Central memory CD8-positive, alpha-beta T cell (primary cell): ENCODE measurements at places on chromosomes 1 and 21.

DNA sequence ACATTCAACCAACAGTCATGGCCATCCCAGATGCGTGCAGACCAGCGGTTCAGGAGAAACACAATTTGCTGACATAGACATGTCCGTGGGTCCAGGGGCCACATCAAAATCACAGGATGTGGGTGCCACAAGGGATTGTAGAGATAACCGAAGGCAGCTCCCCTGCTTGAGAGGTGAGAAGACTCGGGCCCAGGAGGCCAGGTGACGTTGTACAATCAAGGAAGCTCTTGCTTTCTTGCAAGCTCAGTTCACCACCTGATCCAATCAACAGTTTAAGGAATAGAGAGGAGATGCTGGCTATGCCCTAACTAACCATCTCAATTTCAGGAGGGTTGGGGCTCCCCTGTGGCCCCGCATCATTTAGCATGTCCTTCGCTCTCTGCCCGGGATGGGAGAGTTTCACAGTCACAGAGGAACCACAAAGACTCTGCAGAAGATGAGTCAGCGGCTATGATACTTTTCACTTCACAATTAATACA, 19.5 kb downstream of the UBASH3A start:
- peaks cover 87% of the 10 kb centered on the region for H3K4me1 ChIP-seq
- no peaks in the 10 kb centered on the region for H3K27me3 ChIP-seq
- peak overlapping the region; percentile 81 for H3K4me3 ChIP-seq
- peaks cover 66% of the 10 kb centered on the region for H3K36me3 ChIP-seq
- peak overlapping the region; percentile 81 for H3K27ac ChIP-seq

DNA sequence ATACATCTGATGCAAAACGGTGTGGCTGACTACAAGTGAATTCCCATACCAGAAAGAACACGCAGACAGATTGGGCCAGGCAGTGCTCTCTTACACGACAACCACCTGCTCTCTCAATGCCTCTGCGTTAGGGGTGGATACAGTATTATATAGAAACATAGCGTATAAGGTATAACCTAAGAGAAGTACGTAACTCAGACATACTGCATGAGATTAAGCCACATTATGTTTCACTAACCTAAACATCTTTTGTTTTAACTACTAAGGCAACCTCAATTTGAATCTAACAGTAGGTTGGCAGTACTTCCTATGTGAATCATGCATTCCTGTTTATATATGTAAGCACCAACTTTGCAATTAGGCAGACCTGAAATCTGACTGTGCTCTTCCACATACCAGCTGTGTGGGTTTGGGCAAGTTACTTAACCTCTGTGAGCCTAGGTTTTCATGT, 58.1 kb upstream of the COA6 start:
- H3K36me3 ChIP-seq = peaks cover 2% of the 10 kb centered on the region
- H3K27me3 ChIP-seq = no peaks in the 10 kb centered on the region
- peak overlapping the region; percentile 93 for H3K27ac ChIP-seq

DNA sequence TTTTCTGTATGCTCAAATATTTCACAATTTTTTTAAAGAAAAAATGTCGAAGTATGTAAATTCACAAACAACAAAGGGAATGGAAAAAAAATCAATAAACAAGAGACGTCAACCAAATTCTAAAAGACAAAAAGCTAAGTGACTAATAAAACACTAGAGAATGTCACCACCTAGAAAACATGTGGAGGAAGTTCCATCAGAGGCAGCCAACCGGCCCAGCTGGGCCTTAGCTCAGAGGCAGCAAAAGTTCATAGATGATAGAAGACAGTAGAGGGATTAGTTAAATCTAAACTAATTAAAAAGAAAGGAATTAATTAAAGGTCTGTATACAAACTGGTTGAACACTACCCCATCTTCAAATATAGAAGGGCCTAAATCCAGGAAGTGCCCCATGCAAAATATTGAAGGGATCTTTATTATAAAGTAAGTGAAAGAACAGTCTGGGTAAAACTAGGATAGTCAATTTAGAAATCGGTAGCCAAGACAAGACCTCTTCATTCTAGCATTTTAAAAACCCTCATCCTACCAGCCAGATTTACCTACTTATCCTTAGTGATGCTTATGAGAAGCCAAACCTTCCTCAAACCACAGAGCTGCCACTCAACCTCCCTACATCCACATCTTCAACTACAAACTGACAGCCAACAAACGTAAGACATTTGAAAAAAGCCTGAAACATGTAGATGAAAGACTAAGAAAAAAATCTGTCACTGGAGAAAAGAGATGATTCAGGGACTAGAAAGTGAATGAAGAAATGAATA, 23.7 kb downstream of the MRPL39 start:
- DNase-seq = no peak
- H3K4me3 ChIP-seq = no peak overlapping the region
- H3K4me1 ChIP-seq = peaks cover 12% of the 10 kb centered on the region

DNA sequence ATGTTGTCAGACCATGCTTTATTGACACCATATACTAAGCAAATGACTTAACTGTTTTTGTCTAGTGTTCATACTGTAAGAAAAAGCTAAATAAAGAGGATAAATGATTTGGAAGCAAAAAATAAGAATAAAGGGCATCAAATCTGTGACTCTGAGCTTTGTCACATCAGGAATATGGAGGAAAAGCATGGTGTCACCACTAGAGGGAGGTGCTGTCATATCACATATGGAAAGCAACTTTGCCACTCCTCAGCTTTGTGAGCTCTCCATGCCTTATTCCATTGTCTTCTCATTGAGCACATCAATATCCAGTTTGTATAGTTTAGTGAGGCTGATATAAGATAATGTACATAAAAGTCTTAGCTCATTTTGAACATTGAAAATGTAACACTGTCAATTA, 20.8 kb upstream of the GBP1 start:
- no peaks in the 10 kb centered on the region for H3K27me3 ChIP-seq
- H3K4me1 ChIP-seq = no peaks in the 10 kb centered on the region
- peak; percentile 41 for DNase-seq
- H3K27ac ChIP-seq = no peak overlapping the region

DNA sequence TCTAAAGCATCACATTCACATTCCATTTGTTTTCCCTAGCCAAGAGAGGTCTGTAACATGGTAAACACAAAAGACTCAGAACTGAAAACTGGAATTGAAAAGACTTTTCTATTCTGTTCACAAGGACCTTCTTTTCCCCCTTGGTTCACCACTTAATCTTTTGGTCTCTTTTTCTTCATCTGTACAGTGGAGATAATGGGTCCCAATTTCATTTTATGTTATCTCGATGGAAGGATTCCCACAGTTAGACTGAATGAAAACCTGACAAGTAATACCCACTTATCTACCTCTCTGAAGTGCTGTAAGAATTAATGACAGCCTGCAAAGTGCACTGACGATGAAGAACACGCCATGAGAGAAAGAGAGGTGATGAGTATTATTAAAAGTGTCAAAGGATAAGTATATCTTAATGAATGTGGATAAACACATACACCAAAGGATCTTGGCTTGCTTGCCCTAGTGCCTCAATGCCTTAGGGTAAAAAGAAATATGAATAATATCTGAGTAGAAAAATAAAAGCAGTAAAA, 71.5 kb downstream of the CYYR1 start:
- no peaks in the 10 kb centered on the region for H3K36me3 ChIP-seq
- no peaks in the 10 kb centered on the region for H3K27me3 ChIP-seq
- no peaks in the 10 kb centered on the region for H3K4me1 ChIP-seq
- H3K27ac ChIP-seq = no peak overlapping the region
- no peak for DNase-seq

GRCh38 chr1:50859657-50860056, 100.4 kb downstream of the FAF1 start:
- H3K27ac ChIP-seq = no peak overlapping the region
- no peak overlapping the region for H3K4me3 ChIP-seq
- H3K27me3 ChIP-seq = no peaks in the 10 kb centered on the region
- DNase-seq = no peak

- H3K36me3 ChIP-seq = peaks cover 3% of the 10 kb centered on the region
- H3K27me3 ChIP-seq = peaks cover 54% of the 10 kb centered on the region
- H3K27ac ChIP-seq = no peak overlapping the region
- H3K4me3 ChIP-seq = no peak overlapping the region
- H3K4me1 ChIP-seq = no peaks in the 10 kb centered on the region
Observed at GRCh38 chr1:14836426-14837140, 238.1 kb downstream of the KAZN start.

DNA sequence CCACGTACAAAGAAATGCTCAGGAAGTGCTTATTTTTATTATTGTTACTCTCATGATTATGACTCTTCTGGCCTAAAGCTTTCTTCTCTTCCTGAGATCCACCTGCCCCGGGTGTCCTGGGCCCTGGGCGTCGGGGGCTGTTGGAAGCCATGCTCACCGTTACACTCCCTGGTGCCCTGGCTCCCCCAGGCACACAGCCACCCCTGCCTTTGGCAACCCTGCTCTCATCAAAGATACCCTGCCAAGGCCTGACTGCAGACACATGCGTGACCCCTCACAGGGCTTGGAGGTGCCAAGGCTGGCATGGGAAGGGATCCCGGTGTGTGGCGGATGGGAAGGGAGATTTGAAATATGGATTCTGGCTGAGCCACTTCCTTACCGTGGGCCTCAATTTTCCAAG, 3.3 kb upstream of the KISS1 start:
- H3K4me3 ChIP-seq = no peak overlapping the region
- H3K36me3 ChIP-seq = no peaks in the 10 kb centered on the region
- H3K27ac ChIP-seq = no peak overlapping the region
- no peaks in the 10 kb centered on the region for H3K4me1 ChIP-seq

- no peaks in the 10 kb centered on the region for H3K4me1 ChIP-seq
- no peaks in the 10 kb centered on the region for H3K36me3 ChIP-seq
- no peak overlapping the region for H3K4me3 ChIP-seq
- DNase-seq = no peak
Observed at GRCh38 chr1:231940116-231940515, 313.5 kb downstream of the DISC1 start.

GRCh38 chr1:111214884-111215283, 12.6 kb upstream of the CHI3L2 start:
- peak overlapping the region; percentile 100 for H3K27ac ChIP-seq
- H3K36me3 ChIP-seq = peaks cover 32% of the 10 kb centered on the region
- no peak for DNase-seq
- peak overlapping the region; percentile 79 for H3K4me3 ChIP-seq
- H3K27me3 ChIP-seq = peaks cover 10% of the 10 kb centered on the region

DNA sequence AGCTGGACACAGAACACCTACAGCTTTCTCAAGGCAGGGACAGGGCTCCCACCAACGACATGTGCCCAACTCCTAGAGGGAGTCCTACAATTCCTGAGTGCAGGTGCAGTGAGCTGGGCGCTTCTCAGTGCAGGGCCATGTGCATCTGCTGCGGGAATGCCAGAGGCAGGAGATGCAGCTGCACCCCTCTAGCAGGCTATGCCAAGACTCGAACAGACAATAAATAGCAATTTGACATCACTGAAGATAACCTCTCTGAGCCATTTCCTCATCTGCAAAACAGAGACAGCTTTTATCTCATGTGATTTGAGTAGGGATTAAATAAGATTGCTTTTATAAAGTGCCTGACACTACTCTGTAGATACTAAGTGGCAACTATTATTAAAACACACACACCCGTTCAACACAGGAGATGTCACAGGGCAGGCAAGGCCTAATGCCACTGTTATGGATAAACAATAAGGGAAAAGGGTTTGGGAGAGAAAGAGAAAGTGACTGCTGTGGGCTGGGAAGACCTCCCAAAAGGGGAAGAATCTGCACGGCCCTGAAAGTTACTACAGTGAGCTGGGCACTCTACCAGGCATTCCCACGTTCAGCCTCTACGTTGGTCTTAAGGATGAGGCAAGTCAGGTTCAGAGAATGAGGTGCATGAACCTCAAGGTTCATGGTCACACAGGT, 5.7 kb downstream of the SLC9A1 start:
- H3K27me3 ChIP-seq = no peaks in the 10 kb centered on the region
- no peak for DNase-seq
- no peak overlapping the region for H3K27ac ChIP-seq

DNA sequence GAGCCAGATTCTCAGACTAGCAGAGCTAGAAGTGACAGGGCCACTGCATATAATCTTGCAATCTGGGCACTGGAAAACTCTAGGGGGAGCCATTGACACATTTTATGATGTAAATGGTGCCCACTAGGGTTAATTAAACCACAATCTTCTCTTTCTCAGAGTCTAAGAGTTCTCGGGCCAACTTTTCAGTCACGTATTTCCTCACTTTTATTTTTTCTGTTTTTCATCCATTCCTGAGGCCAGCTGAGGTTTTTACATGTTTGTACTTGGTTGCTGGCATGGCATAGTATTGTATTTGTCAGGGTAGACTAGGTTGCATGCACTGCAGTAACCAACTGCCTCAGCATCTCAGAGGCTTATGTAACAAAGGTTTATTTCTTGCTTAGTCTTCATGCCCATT, 138.2 kb downstream of the ZNF326 start:
- H3K27me3 ChIP-seq = peaks cover 60% of the 10 kb centered on the region
- no peak overlapping the region for H3K27ac ChIP-seq
- no peaks in the 10 kb centered on the region for H3K36me3 ChIP-seq

GRCh38 chr1:66546047-66546810, 12.3 kb downstream of the SGIP1 start:
- H3K4me3 ChIP-seq = no peak overlapping the region
- H3K4me1 ChIP-seq = no peaks in the 10 kb centered on the region
- no peak for DNase-seq
- no peaks in the 10 kb centered on the region for H3K36me3 ChIP-seq
- H3K27me3 ChIP-seq = peaks cover 22% of the 10 kb centered on the region
